ENCODE measurements at places on chromosomes 1 and 21.

DNA sequence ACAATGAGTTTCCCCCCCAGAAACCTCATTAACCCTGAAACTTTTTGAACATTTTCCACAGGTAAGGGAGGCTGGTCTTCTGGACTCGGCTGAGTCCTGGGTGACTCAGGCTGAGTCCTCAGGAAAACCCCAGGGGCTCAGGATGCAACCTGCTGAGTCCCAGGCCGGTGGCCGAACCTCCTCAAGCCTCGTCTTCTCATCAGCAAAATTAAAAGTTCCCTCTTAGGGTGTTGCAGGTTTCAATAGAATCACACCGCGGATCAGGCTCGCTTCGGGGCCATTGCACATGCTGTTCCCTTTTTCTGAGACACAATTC is 35.0 kb upstream of the GRHL3 start:
- DNase-seq = no peak

- no peak for DNase-seq
Measured at GRCh38 chr1:157852476-157852875, 10.9 kb upstream of the CD5L start.

- DNase-seq = no peak
Measured at GRCh38 chr1:34444516-34444915, 267.8 kb downstream of the C1orf94 start.

GRCh38 chr21:33152732-33153130 is 77.0 kb upstream of the IFNAR2 start:
- DNase-seq = no peak

- no peak for DNase-seq
Measured at GRCh38 chr1:163055531-163055930, 13.6 kb upstream of the RGS4 start.

DNA sequence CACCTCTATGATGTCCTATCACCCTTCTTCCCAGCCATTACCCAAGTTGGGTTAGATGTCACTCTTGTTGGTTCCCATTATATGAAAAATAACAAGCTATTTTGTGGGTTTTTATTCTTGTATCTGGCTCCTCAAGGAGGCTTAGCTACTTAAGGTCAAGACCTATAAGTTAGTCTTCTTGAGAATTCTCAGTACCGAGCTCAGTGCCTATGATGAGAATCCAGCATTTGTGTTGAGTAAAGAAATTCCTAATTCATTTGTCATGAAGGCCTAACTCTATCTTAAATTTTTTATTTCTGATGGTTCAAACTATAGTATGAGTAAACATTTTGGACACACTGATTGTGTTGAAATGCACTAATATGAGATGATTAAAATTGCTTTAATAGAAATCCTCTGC is 15.9 kb downstream of the NUF2 start:
- no peak for DNase-seq

GRCh38 chr21:42387843-42388340 is 8.0 kb downstream of the TMPRSS3 start:
- no peak for DNase-seq

- DNase-seq = no peak
Measured at GRCh38 chr21:42314616-42315295, 453 bp downstream of the TFF3 start.

- no peak for DNase-seq
Measured at GRCh38 chr1:31696242-31696641, 7.6 kb downstream of the COL16A1 start.

GRCh38 chr1:224579526-224579925 is 36.6 kb upstream of the CNIH3 start:
- DNase-seq = peak; percentile 14

GRCh38 chr1:84810343-84810742 is 82.7 kb downstream of the LPAR3 start:
- no peak for DNase-seq

DNA sequence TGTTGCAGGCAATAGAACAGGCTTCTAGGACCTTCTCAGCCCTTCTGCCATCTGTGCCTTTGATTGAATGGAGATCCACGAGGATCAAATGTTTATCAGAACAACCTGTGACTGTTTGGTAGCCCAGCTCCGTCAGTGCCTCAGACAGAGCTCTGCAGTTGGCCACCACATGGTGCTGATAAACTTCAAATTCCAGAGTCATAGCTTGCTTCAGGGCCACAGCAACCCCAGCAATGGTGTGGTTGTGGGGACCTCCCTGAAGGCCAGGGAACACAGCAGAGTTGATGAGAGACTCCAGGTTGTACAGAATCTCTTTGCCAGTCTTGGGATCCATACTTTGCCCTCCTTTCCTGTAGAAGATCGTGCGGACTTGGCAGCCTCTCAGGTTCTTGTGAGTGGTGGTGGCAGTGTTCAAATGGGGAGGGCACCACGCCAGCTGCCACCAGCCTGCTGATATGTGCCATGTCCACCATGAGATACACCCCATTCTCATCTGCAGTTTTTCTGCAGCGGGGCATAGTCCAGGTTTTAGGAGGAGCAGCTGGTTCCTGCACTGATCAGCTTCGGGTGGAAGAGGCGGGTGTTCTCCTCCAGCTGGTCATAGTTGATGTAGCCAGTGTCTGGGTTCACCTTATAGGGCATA is 82.9 kb upstream of the ARTN start:
- DNase-seq = no peak

- no peak for DNase-seq
Measured at GRCh38 chr1:54480525-54480848, 67.5 kb upstream of the ACOT11 start.

- DNase-seq = no peak
Measured at GRCh38 chr1:118304722-118305359, 119.8 kb upstream of the SPAG17 start.

DNA sequence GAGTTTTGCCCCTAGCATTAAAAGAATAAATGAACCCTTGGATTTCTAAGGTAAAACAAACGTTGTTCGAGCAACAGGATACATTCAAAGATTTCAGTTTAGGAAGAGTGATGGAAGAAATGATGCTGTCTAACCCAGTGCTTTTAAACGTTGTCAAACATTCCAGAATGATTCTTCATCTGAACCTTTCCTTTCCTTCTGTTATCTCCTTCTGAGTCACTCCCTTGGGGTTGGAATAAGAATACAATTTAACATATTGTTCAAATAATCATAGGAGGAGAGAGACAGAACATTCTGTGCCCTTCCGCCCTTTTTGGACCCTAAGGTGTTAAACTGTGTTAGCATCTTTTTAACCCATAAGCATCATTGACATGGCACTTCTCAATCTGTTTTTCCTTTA is 61.1 kb upstream of the RCOR3 start:
- no peak for DNase-seq

DNA sequence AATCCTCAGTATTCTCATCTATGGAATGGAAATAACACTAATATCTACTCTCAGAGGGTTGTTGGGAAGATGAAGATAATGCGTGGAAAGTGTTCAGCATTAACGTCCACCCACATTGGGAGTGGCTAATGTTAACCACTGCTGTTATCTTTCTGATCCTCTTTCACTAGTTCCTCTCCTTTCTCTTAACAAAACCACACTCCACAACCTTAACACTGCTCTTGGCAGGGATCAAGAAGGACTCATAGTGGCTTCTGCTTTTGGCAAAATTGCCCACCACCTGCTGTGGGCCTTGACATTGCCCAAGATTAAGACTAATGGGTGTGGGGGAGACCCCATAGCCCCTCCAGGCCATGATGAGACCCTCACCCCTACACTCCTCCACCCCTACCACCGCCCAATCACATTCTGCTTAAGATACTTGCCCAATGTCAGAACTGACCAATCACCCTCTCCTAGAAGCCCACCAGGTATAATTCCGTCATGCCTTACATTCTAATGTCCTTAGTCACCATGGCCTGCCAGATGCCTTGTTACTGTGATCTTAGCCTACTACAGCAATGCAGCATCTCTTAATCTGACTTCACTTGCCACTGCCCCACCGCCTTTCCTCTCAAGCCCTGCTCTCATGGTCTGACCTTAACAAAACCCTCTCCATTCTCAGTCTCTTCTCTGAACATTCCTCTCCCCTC is 27.1 kb downstream of the DHCR24 start:
- no peak for DNase-seq

DNA sequence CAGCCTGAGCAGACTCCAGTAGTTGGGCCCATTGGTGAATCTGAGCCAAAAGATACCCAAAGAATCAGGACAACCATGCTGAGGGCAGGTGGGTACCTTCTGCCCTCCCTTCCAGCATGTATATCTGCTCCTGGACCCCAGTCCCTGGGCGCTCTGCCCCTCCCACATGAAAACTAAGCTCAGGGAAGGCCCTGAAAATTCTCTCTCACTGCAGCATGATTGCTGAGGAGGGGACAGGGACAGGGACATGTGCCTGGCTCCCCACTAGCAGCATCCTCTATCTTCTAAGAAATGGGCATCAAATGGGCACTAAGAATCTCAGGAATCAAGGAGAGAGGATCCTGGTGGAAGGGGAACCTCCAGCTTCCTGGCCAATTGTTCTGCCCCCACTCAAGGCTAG is 446.0 kb downstream of the MATN1 start:
- DNase-seq = no peak

GRCh38 chr21:45768011-45768739 is 124.7 kb downstream of the PCBP3 start:
- DNase-seq = no peak
